Smooth muscle cell of trachea (primary cell): ENCODE measurements at places on chromosomes 1 and 21. TPM values are rescaled to one million over a fixed set of nuclear protein-coding genes. Genes with fewer than 3 reads are reported as not detected.

The GPX7 gene
- 35.1 and 45.2 TPM in 2 replicates for total RNA-seq

The TMEM81 gene
- 1.5 and 1.8 TPM in 2 replicates for total RNA-seq

The NDC1 gene
- 8.6 and 24.4 TPM in 2 replicates for total RNA-seq

The TNFSF18 gene
- under 0.01 and 0.15 TPM in 2 replicates for total RNA-seq

The ENO1 gene
- 1,419 and 2,540 TPM in 2 replicates for total RNA-seq

The BGLAP gene
- 0.83 TPM in 1 of 2 replicates, not detected in the other for total RNA-seq

The RC3H1 gene
- total RNA-seq = 19.4 and 24.4 TPM in 2 replicates

The DISP3 gene
- under 0.01 TPM in 1 of 2 replicates, not detected in the other for total RNA-seq

The TTC22 gene
- total RNA-seq = under 0.01 TPM in 2 replicates

The THEMIS2 gene
- total RNA-seq = 5.2 and 15.4 TPM in 2 replicates

The NHLH2 gene
- not detected in 2 replicates for total RNA-seq

The RNU11 gene
- total RNA-seq = not detected in 2 replicates
